ENCODE measurements at places on chromosomes 2 and 18. TPM values are rescaled to one million over a fixed set of nuclear protein-coding genes. Genes with fewer than 3 reads are reported as not detected.

The MARS2 gene
- total RNA-seq = 10.8 TPM

The ATP6V1B1 gene
- total RNA-seq = 2.7 TPM

The ASB18 gene
- not detected for total RNA-seq

The GYPC gene
- not detected for total RNA-seq

The GALNT5 gene
- total RNA-seq = 2.0 TPM

The CFC1 gene
- not detected for total RNA-seq

The SALL3 gene
- not detected for total RNA-seq

The DSC2 gene
- total RNA-seq = 1.2 TPM

The SEMA4C gene
- 17.8 TPM for total RNA-seq

The BCL2 gene
- 0.53 TPM for total RNA-seq

The RNPEPL1 gene
- 67.2 TPM for total RNA-seq

The CTIF gene
- total RNA-seq = 14.5 TPM
